ENCODE measurements at places on chromosomes 2 and 18.

DNA sequence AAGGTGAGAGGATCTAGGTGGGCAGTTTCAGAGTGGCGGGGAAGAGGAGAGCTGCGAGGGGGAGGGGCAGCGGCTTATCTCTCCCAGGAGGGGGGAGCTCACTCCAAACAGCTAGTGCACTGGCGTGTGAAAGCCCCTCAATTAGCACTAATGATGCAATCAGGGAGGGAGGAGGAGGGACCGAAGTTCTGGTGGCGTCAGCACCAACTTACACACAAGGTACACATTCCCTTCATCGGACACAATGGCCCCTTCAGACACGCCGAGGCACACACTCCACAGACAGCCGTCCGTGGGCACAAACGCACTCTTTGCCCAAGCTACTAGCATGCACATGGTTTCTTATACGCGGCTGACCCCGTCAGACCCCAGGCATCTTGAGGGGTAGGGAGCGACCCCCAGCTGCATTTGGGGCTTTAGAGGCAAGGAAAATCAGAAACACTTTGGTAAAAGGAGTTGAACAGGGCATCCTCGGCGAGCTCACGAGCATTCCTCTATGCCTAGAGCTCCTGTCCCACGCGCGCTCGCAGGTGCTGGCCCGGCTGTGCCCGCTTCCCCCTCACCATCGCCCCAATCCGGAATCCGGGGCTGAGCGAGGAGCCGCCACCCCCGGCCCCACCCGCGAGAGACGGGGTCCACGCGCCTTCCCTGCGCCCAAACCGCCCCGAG lies 868 bp upstream of the PKDCC start:
- no peak for DNase-seq

GRCh38 chr2:132448771-132449170 lies 32.2 kb downstream of the GPR39 start:
- no peak for DNase-seq

- DNase-seq, result no peak
Observed at GRCh38 chr2:204340511-204340910, 204.8 kb upstream of the PARD3B start.

GRCh38 chr2:177302552-177302951 lies 38.0 kb upstream of the NFE2L2 start:
- DNase-seq, result no peak

DNA sequence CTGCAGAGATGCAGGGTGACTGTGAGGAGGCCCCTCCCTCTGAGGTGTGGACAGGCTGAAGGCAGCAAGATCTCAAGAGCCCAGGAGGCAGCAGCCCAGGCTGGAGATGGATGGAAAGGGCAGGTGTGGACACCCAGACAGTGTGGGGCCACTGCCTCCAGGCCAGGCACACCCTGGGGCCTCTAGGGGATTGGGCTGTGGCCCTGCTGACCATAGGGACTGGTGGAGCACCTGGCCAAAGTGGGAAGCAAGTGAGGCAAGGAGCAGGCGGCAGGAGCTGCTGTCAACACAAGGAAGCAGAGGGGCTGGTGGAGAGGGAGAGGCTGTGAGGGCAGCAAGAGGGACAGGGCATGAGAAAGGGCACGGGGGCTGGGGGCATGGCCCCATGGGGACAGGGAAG lies 10.8 kb downstream of the SNED1 start:
- no peak for DNase-seq

GRCh38 chr2:174486563-174487107 lies at the start of gene GPR155:
Gene GPR155 (minus strand): TSS chr2:174487029. CDS start chr2:174481956, 5,073 bp downstream.
- peak; percentile 55 for DNase-seq

DNA sequence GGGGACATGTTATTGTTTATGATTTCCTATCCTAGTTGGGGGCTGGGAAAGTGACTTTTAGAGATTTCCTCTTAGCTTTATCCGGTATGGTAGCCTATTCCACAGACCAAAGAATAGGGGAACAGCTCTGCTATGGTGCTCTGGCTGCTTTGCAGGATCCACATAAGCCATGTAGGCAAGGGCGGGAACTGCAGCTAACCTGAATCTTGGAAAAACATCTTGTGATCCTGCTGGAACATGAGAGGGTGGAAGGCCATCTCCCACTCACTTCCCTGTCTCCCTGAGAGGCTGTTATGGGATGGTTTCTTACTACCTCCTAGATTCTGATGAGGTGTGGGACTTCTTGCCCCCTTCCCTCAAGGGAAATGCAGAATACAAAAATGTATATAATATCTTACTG lies 2.0 kb upstream of the DARS1 start:
- no peak for DNase-seq

GRCh38 chr2:127143841-127144782 lies 37.2 kb upstream of the BIN1 start:
- no peak for DNase-seq

GRCh38 chr2:10126632-10127026 lies 4.1 kb downstream of the RRM2 start:
- no peak for DNase-seq

- DNase-seq, result no peak
Observed at GRCh38 chr2:18927525-18928232, 338.3 kb upstream of the NT5C1B start.

- no peak for DNase-seq
Observed at GRCh38 chr2:16155766-16156165, 215.4 kb downstream of the MYCN start.

- no peak for DNase-seq
Observed at GRCh38 chr2:26614216-26615138, 26.7 kb downstream of the CIB4 start.

DNA sequence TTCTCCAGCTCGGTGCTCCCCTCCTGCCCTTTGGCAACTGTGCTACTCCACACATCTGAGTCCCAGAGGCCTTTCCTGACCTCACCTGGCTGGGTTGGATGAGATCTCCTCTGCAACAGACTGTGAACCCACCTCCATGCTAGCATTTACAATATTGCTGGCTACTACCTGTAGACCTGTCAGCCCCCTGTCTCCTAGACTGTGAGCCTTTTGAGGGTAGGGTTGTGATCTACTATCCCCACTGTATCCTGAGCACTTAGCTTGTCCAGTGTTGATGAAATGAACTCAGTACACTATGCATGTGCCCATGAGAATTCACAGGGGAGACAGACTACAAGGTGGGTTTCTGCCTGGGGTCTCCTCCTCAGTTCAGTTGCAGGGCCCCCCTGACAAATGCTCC lies 70.1 kb downstream of the C1QL2 start:
- no peak for DNase-seq

DNA sequence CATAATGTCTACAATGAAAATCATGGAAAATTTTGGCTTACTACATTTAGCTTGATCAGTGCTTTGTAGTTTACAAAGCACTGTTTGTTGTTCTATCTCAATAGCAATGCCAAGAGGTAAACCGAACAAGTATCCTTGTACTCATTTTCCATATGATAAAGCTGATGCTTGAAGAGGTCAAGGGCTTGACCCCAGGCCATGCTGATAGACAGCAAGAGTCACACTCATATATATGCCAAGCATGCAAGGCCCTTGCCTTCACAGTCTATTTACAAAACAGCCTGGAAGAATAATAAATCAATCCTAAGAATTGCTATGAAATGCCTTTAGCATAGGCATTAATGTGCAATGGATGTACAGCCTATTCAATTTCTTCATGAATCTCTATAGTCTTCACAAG lies 71.8 kb downstream of the SLC8A1 start:
- no peak for DNase-seq

DNA sequence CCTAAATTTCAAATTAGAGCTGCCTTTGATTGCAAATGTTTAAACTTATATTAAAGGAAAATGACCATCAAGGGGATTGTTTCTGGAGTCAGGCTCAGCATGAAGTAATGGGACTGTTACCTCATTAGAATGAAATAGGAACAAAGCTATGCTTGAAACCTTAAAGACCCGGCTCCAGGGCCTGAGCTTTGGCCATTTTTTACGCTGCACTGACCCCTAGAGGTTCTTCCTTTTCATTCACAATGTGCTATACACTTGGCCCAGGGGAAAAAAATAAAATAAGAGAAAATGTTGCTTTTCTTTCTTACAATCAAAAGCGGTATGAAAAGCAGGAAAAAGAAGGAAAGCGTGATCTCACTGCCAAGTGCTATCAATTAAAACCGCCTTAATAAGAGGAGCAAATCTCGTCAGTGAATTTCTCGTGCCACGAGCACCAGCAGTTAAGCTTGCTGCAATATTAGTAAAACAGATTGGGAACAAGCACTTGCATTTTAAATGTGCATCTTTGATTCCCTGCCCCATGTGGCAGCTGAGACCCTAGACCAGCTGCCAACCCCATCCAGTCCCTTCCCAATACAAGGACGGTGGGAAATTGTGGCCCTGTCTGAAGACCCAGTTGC lies 96.6 kb downstream of the MBD2 start:
- no peak for DNase-seq

DNA sequence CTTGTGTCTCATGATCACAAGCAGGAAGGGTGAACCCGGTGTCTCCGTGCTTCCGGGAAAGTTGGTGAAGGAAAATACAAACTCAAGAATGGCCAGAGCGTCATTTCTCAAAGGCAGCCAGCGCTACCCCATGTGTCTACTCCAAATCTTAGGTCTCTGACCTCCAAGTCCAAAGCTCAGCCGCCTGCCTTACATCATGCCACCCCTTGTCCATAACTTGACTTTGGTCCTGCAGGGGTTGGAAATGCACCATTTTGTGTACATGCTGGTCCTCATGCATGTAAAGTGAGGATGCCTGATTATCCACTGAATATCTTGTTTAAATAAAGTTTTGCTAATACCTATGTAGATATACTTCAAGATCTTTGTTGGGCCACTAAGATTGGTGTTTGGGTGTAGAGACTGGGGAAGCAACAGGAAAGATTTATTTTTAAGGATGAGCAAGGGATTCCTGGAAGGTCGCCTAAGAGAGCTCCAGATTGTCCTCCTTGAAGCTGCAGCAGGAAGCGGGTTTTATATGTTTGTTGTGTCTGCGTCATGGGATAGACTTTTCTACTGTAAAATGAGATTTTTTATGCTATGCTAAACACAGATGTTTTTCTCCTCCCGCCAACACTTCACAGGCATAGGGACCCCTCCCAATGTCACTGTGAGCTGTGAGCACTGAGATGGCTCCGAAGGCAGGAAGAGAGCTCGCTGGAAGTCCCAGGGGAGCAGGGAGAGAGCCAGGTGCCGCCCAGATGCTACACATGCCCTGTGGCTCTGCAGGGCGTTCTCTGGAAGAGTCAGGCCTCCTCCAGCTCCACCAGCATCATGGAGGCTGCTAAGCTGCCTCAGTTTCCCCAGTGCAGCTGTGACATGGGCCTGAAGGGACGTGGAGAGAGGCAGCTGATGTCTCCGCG lies 176.2 kb upstream of the HDAC4 start:
- no peak for DNase-seq

- no peak for DNase-seq
Observed at GRCh38 chr2:7525746-7526145, 608.5 kb downstream of the RNF144A start.

- peak; percentile 23 for DNase-seq
Observed at GRCh38 chr2:157874997-157875640, 1.0 kb downstream of the ACVR1 start.

DNA sequence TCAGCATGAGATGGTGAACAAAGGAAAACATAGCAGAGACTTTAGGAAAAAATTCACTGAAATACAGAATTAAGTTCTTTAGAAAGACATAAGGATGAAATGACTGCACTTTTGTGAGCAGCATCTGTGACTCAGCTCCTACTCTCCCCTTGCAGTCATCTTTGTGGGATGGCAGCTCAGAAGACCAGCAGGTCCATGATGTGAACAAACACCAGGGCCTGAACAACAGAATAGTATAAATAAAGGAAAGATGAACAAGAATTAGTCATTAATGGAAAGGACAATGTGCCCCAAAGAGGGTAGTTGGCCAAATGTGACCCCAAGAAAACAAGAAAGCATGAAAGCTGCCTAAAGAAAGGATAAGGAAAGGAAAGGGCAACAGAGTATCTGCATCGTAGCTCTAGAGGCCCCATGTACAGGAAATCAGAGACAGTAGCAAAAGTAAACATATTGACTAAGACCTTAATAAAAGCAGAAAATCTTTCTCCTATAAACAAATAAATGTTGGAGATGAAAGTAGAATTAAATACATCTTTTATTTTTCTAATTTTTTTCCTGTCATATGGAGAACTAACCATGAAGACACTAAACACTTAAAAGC lies 318.0 kb downstream of the ZEB2 start:
- DNase-seq, result no peak

- no peak for DNase-seq
Observed at GRCh38 chr2:241014764-241015163, 16.3 kb downstream of the SNED1 start.

- DNase-seq, result no peak
Observed at GRCh38 chr2:8885449-8886201, 48.2 kb upstream of the KIDINS220 start.

DNA sequence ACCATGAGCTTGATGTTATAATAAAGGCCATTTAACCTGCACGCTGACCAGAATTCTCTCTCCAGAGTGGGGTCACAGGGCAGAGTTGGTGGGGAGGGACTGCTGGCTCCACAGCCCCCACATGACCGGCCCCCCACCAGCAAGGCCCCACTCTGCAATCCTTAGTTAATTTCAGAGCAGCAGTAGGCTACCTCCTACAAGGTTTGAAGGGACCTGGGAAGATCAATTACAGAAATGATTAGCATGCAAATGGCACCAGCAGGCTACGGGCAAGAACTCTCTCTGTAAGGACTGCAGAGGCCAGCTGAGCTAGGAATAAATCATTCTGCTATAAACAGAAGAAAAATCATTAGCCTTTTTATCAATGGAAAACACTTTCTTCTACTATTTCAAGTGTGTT lies 135.3 kb downstream of the C1D start:
- no peak for DNase-seq

DNA sequence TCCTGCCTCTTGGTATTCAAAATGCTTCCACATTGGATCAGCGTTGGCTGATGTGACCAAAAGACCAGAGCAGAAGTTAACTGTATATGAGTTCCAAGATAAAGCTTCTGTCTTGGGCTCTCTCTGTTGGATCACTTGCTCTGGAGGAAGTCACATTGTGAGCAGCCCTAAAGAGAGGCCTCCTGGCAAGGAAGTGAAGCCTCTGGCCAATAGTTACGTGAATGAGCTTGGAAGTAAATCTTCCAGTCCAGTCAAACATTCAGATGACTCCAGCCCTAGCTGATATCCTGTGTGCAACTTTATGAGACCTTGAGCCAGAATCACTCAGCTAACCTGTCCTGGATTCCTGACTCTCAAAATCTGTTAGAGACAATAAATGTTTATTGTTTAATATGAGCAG lies 67.7 kb upstream of the CDKL4 start:
- no peak for DNase-seq

DNA sequence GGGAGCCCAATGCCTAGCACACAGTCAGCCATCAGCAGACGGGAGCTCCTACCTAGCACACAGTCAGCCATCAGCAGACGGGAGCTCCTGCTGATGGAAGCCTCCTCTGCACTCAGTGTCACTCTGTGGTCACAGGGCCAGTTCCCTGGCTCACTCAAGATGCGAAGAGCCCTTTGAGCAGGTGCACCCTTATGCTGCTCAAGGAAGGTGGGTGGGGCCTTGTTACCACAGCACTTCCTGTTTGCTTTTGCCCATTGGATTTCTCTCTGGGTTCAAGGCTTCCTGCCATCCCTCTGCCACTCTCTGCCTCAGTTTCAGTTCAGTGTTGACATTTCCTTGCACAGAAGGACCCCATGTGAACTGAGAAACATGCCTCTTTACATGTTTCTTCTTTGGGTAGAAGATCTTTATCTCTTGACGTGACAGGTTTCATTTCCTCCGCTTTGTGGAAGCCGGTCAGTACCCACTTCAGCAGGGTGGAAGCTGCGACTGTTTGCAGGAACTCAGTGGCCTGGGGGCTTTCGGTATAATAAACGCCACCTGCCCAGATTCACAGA lies 11.6 kb downstream of the TRIB2 start:
- DNase-seq, result no peak

- no peak for DNase-seq
Observed at GRCh38 chr2:109429567-109430328, 184.0 kb downstream of the SEPTIN10 start.

GRCh38 chr2:25736899-25737515 lies 63.6 kb upstream of the DTNB start:
- no peak for DNase-seq
